ENCODE measurements at places on chromosomes 16 and 17.
A peak's percentile ranks its signal among the peaks of the same experiment; 100 is the strongest.

- DNase-seq, result no peak
Observed at GRCh38 chr17:48907713-48908046, 527 bp upstream of the UBE2Z start.

DNA sequence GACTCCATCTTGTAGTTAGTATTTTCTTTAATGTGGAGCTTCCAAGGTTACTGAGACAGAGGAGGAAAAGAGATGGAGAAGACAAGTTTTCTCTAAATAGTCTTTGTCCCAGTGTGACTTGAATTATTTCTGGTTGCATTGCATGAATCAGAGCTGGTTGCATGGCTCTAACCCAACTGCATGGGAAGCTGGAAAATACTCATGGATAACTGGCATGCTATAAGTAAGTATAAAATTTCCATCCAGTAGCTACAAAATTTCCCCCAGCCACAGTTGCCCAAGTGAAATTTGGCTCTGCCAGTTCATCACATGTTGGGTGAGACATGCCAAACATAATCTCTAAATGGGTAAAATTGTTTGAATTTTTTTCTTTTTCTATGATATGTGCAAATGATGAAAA is 1161.5 kb downstream of the CDH11 start:
- DNase-seq, result no peak

DNA sequence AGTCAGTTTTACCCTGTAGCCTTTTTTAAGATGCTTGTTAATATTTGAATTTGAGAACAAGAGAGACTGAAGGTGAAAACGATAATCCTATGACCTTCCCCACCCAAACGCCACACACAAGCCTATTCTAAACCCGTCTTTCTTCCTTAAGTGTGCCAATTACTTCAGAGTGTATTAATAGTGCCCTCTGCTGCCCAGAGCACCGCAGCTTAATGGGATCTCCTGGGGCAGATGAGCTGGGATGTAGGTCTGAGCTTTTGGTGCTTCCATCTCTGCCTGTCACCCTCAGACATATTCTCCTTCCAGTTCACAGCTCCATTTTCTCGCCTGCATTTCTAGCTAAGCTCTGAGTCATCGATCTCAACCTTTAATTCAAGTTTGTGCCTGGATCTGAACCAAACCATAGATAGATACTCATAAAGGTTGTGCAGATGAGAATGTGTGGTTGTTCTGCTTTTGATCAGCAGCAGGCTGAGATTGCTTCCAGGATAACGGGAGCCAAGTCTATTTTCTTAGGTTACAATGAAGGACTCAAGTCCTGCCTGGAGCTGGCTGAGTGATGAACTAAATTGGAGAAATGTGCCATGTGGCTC is 46.4 kb upstream of the CDH13 start:
- DNase-seq, result peak; percentile 11

GRCh38 chr16:54055191-54055590 is 231.4 kb downstream of the IRX3 start:
- DNase-seq, result no peak

DNA sequence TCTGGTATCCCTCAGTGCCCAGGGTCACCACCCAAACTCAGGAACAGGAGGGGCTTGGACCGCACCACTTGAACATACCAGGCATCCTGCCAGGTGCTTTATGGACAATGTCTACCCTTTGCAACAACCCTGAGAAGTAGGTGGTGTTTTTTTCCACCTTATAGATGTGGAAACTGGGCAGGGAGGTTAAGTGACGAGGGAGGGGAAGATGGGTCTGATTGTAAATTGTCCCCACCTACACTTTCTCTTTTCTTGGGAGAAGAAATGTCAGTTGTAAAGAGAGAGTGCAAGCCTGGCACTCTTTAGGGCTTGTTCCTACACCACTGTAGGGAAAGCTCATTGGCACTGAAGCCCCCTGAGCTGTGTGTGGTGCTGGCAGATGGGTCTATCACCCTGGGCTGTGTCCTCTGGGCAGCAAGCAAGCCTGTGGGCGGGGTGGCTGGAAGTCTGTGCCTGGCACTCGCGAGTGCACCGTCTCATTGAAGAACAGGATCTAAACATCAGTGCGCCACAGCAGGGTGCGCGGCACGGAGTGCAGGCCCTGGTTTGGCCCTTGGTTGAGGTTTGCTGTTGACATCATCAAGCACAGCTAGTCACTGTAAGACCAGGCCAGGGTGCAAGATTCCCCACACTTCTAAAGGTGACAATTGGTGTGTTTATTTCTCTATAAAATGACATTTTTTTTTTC is 15.1 kb downstream of the NOD2 start:
- DNase-seq, result no peak

All from HuH-7 (cell line).